ENCODE measurements at places on chromosomes 3 and 15. TPM values are rescaled to one million over a fixed set of nuclear protein-coding genes. Genes with fewer than 3 reads are reported as not detected.

EFCC1 gene
- 0.12 TPM for total RNA-seq

FAM227B gene
- total RNA-seq: 3.8 TPM

ARGFX gene
- total RNA-seq: not detected

RPP14 gene
- 15.4 TPM for total RNA-seq

LIPC gene
- not detected for total RNA-seq

CCDC54 gene
- total RNA-seq: not detected

TMC3 gene
- not detected for total RNA-seq

STRIT1 gene
- total RNA-seq: not detected

TNFSF10 gene
- 31.8 TPM for total RNA-seq

ERICH6 gene
- total RNA-seq: not detected

GRCh38 chr3:70464876-70465275 is 152.4 kb upstream of the MDFIC2 start:
- no peak for DNase-seq

GRCh38 chr15:66524838-66525237 is 19.7 kb downstream of the ZWILCH start:
- no peak for DNase-seq

DNA sequence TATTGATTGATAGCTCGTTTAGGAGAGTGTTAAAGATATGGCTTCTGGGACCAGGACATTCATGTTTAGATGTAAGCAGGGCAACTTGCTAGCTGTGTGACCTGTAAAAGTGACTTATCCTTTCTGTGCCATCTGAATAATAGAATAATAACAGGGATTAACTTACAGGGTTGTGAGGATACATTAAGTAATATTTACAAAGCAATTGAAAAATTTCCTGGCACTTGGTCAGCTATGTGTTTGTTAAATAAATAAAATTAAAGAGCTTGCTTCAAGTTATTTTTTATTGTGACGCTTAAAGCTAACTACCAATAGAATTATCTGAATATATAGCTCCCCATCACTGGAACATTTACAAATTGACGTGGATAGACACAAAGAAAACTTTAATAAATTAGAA is 287.9 kb upstream of the CDIN1 start:
- no peak for DNase-seq

- DNase-seq: peak; percentile 34
These were observed 542 bp downstream of the ACAA1 start for GRCh38 chr3:38136393-38136776.

GRCh38 chr3:156535798-156536197 is 19.1 kb downstream of the SSR3 start:
- DNase-seq: no peak

- no peak for DNase-seq
These were observed 47.9 kb downstream of the PIK3CA start for GRCh38 chr3:179196098-179196497.

GRCh38 chr3:66431494-66431893 is 69.3 kb downstream of the LRIG1 start:
- DNase-seq: no peak

DNA sequence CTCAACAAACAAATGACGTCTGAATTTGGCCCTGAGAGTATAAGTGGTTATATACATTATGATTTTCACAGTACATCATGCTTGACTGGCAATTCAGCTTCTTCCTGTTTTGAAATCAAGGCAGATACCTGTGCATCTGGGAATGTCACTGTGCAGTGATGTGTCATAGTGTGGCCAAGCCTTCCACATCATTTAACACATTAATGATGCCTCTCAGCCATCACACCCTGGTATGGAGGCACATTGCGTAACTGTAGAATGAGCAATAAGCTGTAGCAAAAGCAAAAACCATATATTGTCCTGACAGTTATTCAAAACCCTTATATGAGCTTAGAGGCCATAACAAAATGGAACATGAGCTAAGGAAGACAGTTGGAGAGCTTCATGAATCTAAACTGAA is 246.0 kb downstream of the EPHA3 start:
- no peak for DNase-seq

DNA sequence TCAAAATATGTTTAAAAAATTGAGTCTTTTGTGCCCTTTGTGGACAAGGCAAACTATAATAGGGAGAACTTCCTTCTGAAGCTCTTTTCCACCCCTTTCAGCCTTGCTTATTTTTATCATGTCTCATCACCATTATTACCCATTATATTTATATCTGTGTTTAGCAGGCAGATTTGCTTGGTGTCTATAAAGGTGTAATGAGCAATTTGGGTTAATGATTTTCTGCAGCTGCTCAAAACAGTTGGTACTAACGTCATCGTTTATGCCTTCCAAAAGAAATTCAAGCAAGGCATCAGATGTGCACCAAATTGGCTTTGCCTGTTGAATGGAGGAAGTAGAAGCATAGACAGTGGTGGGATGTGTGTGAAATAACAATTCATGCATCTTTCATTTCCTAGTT is 483.7 kb upstream of the SGO1 start:
- DNase-seq: no peak

Measured in activated CD4-positive, alpha-beta memory T cell treated with anti-CD3 and anti-CD28 coated beads for 36 hours (primary cell).